Subcutaneous adipose tissue (tissue), 4 donors: ENCODE measurements at places on chromosomes 13 and 19. TPM values are rescaled to one million over a fixed set of nuclear protein-coding genes. Genes with fewer than 3 reads are reported as not detected.

Gene TICAM1
- total RNA-seq: 3.9 TPM

Gene URAD
- not detected for total RNA-seq

Gene LGALS14
- not detected for total RNA-seq

Gene ZSWIM4
- total RNA-seq: 1.6 TPM

Gene PALM3
- not detected for total RNA-seq

Gene APC2
- total RNA-seq: not detected

Gene LGALS7
- total RNA-seq: not detected

Gene DACH1
- 1.2 TPM for total RNA-seq
